ENCODE measurements at places on chromosomes 7 and 10.

GRCh38 chr7:142351145-142351544 lies 93.3 kb upstream of the PRSS58 start:
- DNase-seq = no peak

- no peak for DNase-seq
These were observed 284.1 kb upstream of the PRKCQ start for GRCh38 chr10:6864142-6864541.

- DNase-seq = peak; percentile 44
These were observed 25.3 kb downstream of the GARIN1A start for GRCh38 chr7:128697302-128697905.

GRCh38 chr7:4271716-4272015 lies 410.4 kb upstream of the FOXK1 start:
- no peak for DNase-seq

- no peak for DNase-seq
These were observed 131.1 kb downstream of the PDE1C start for GRCh38 chr7:31939076-31939475.

GRCh38 chr10:43308986-43309385 lies 42.1 kb upstream of the RASGEF1A start:
- no peak for DNase-seq
